Spleen (tissue), 13 donors: ENCODE measurements at places on chromosomes 6 and 20. TPM values are rescaled to one million over a fixed set of nuclear protein-coding genes. Genes with fewer than 3 reads are reported as not detected.

Gene BPIFB1
- not detected for total RNA-seq

- H3K4me1 ChIP-seq = no peaks in the 10 kb centered on the region
- DNase-seq = no peak
- H3K4me3 ChIP-seq = no peak overlapping the region
- H3K36me3 ChIP-seq = no peaks in the 10 kb centered on the region
These were observed 6.2 kb upstream of the GHRH start for GRCh38 chr20:37267667-37268313.

GRCh38 chr20:23995905-23996666 lies 7.5 kb upstream of the GGTLC1 start:
- DNase-seq = no peak
- H3K36me3 ChIP-seq = no peaks in the 10 kb centered on the region
- H3K4me3 ChIP-seq = no peak overlapping the region
- H3K27me3 ChIP-seq = no peaks in the 10 kb centered on the region
- no peak overlapping the region for H3K27ac ChIP-seq

DNA sequence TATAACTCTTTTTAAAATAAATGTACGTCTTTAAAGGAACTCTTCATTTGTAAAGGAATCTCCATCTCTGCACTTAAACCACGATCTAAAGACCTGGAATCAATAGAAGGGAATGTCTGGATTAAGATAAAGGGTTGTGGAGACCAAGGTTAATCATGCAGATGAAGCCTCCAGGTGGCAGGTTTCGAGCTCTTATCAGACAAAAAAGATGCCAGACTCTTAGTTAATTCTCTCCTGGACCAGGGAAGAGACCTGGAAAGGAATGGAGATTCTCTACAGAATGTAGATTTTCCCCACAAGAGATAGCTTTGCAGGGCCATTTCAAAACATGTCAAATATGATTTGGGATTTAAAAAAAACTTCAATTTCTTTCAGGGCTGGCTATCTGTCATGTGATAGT lies 71.5 kb upstream of the SSTR4 start:
- H3K27me3 ChIP-seq = no peaks in the 10 kb centered on the region
- no peaks in the 10 kb centered on the region for H3K4me1 ChIP-seq
- no peaks in the 10 kb centered on the region for H3K36me3 ChIP-seq
- no peak overlapping the region for H3K4me3 ChIP-seq
